ENCODE measurements at places on chromosomes 12 and 14.
A peak's percentile ranks its signal among the peaks of the same experiment; 100 is the strongest.

GRCh38 chr14:75247286-75247922 is 31.2 kb upstream of the FOS start:
- DNase-seq: no peak

GRCh38 chr12:91913651-91914050 is 232.0 kb downstream of the BTG1 start:
- no peak for DNase-seq

DNA sequence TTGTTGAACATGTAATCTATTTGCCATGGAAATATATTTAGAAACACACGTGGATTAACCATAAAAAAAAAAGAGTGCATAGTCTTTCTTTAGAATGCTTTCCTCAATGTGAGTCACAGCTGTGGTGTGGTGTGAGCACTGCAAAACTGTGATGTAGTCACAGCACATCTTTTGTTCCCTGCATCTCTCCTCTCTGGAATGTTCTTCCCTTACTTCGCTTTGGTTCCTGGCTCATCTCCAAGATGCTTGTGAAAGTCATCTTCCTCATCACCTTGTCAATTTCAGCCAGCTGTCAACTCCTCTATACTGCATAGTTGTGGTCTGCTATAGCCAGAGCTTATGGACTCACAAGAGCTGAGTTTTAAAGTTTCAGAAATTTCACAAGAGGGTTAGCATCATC is 60.2 kb downstream of the STAB2 start:
- DNase-seq: peak; percentile 60

DNA sequence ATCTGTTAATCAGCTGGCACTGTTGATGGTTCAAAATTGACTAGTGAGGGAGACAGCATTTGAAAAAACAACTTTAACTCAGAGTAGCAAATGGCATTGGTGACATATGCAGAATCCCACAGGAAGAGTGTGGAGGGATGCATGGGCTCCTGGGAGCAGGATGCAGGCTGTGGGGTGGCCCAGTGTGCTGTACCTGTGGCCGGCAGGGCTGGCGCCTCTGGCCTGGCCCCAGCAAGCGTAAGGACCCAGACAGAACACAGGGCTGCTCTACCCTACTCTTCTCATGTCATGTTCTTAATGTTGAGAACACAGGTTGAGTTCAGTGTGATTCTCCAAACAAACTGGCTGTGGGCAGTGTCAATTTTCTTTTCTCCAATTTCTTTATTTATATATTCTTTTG is 33.4 kb downstream of the DDX51 start:
- DNase-seq: no peak

- DNase-seq: no peak
These were observed 319.8 kb downstream of the ALG10 start for GRCh38 chr12:34342048-34342447.

GRCh38 chr12:113788020-113788856 is 177.9 kb downstream of the RBM19 start:
- peak; percentile 67 for DNase-seq

DNA sequence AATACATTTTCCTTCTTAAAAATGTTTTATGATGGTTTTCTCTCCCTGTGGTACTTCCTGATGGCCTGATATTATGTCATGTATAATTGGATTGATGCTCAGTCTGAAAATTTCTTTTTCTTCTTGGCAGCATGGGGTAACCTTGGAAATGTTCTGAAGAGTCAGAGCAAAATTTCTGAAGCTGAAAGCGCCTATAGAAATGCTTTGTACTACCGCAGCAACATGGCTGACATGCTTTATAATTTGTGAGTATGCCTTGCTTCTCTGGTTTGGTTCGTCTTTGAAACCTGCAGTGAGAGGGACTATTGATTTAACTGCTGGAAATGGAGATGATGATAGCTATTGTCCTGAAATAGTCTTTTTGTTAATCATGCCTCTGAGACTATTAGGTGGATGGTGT is 243.6 kb downstream of the TMTC2 start:
- DNase-seq: no peak

GRCh38 chr14:103676881-103677675 is 38.2 kb downstream of the XRCC3 start:
- DNase-seq: no peak

DNA sequence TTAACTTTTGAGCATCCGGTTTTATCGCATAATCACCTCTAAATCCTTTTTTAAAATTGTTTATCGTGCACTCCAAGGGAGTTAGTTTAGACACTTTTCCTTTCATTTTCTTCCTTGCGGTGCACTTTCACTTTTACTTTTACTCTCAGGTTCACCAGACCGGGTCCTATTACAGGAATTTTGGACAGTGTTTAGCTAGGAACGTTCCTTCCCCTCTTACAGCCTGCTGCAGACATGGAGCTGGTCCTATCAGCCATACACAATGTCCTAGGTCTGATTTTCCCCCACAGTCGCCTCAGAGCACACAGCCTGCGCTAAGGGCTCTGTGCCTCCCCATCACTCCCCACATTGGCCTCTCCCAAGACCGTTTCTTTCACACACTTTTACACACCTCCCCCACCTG is 103.9 kb downstream of the ALG10 start:
- no peak for DNase-seq

DNA sequence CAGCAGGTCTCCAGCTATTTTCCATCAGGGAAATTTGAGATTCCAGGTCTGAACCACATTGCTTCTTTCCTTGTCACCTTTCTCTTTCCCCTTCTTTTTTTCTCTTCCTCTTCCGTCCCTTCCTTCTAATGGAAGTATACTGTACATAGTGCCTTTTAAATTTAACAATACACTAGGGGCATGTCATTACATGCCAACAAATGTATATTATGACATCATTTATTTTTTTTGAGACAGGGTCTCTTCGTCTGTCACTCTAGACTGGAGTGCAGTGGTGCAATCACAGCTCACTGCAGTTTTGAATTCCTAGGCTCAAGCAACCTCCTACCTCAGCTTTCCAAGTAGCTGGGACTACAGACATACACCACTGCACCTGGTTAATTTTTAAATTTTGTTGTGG is 148.9 kb downstream of the SUDS3 start:
- DNase-seq: no peak

- DNase-seq: no peak
These were observed 2.3 kb downstream of the SNAPC1 start for GRCh38 chr14:61764342-61765122.

DNA sequence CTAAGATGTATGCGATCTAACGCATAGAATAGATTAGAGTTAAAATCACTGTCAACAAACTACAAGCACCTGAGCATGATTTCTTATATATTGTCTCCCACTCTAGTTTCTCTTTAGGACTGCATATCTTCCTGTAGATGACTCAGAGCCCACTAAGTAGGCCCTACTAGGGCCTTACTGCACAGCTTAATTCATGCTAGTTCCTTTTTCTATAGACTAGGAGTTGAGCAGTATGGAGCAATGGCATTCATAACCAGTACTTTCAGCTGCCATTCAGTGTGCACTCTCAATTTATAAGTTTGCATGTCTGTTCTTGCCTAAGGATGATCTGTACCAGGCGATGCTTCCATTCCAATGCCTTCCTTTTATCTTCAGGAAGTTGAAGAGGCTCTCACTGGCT is 103.5 kb downstream of the METTL25 start:
- no peak for DNase-seq

Measured in fibroblast of the aortic adventitia (primary cell).